ENCODE measurements at places on chromosomes 2 and 18.

- DNase-seq, result peak; percentile 88
Observed at GRCh38 chr2:212940816-212941215, 210.6 kb downstream of the IKZF2 start.

GRCh38 chr2:49403637-49404036 lies 249.3 kb upstream of the FSHR start:
- DNase-seq, result no peak

GRCh38 chr2:207064128-207064690 lies 101.5 kb downstream of the KLF7 start:
- no peak for DNase-seq

DNA sequence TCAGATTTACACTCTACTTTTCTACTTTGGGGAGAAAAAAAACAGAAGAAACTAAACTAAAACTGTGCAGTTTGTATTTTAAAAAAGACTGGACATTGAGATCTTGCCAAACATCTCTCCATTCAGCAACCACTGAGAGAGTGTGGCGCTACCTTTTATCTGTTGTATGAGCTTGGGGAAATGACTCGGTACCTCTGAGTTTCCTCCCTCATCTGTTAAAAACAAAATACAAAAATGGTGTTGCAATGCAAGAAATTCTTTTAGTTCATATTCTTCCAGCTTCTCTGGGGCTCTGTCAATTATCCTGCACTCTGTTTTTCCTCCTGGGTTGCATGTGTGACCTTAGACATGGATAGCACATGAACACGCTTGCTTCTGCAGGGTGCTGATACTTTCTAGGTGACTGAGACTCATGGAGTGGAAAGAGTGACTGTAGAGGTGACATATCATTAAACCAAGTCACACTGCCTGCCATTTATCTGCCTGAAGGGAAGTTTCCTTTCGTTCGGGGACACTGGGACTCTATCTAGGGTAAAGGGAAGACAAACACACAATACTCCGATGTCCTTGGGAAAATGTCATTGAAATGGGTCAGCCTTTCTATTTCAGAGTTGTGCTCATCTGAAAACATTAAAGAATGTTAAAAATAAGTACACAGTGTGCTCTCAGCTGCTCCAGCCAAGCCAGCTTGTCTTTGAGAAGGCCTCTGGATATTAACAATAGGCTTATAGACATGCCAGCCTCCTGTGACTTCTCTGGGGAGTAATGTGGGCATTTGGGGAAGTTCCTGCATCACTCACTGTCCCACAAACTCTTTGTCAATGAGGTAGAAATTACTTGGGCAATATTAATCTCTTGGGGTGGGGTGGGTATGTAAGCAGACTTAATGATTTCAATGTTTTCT lies 91.4 kb downstream of the TRIB2 start:
- no peak for DNase-seq

DNA sequence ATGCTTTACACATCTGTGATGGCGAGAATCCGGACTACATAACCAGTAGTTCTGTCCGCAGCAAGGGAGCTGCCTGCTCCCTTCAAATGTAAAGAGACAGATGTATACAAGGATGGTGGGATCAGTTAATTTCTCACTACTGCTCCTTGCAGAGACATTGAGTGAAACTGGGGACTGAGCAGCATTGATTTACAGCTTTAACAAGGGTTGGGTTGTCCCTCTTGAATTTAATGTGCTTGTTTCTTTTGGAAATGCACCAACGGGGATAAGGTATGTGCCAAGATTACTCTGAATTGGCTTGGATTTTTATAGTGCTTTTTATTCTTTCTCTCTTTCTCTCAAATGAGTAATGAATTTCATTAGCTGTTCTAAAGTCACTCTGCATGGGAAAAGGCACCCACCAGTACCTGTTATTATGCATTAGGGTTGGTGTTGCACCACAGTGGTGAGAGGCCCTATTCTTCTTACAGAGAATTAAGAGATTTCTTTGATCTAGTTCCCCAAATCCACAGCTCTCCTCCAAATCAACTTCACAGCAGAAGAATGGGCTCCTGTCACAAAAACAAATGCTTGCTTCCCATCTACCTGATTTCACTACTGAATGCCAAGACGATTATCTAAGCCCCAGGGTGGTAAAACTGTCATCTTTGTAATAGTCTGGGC lies 107.6 kb downstream of the DOCK10 start:
- DNase-seq, result peak; percentile 78

DNA sequence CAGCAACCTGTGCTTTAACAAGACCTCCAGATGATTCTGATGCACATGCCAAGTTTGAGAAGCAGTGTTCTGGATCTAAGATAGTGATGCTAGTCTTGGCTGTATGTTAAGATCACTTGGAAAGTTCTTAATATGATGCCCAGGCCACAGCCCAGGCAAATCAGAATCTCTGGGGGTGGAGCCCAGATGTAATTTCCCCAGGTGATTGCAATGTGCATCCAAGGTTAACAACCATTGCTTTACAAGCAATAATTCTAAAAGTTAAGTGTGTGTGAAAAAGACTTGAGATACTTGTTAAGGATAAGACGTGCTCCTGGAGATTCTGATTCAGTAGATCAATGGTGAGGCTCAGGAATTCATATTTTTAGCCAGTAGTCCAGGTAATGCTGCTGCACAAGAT lies 44.3 kb upstream of the MYO1B start:
- no peak for DNase-seq

DNA sequence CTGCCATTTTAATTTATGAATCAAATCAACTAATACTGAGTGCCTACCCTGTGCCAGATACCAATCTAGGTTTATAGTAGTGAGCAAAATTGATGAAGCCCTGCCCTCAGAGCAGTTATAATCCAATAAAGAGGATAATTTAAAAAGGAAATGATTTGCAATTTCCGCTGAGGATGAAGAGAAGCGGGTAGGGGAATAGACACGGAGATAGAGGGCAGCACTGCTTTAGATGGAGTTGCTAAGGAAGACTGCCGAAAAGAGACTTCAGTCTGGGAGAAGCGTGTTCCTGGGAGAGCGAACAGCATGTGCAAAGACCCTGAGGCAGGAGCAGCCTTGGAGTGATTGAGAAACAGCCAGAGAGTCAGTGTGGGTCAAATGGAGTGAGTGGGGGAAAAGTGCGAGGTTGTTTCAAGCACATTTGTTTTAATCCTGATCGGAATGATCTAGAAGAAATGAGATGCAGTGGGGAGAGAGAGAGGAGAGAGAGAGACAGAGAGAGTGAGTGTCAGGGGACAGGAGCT lies 12.4 kb downstream of the LAMA3 start:
- no peak for DNase-seq

DNA sequence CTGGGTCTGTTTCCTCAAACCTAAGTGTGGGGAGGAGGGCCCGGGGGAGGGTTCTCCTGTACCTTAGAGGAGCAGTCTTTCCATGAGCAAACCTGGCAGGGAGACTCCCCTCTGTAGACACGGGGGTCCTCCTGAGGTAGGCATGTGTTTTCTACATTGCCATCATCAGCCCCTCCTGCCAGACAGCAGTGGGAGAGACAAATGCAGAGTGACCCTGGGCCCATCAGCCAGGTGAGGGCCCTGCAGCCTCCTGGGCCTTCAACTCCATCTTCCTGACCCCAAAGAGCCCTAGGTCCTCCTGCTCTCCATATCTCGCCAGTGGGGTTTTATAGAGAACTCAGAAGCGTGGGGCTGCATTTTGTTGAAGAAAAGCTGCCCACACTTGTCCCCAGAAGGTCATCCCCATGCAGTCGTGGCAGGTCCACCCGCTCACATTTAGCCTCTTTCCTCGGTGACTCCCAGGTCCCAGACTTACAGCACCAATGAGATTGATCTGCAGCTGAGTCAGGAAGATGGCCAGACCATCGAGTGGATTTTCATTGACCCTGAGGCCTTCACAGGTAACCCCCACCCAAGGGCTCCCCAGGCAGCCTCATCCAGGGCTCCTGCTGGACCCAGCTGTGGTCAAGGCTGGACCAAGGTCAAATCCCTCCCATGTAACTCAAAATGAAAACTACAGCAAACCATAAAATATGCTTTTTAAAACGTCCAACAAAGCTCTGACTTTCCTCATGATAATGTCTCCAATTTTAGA lies 2.6 kb downstream of the CHRNG start:
- no peak for DNase-seq

GRCh38 chr2:121446647-121447241 lies 83.9 kb upstream of the RNU4ATAC start:
- no peak for DNase-seq

DNA sequence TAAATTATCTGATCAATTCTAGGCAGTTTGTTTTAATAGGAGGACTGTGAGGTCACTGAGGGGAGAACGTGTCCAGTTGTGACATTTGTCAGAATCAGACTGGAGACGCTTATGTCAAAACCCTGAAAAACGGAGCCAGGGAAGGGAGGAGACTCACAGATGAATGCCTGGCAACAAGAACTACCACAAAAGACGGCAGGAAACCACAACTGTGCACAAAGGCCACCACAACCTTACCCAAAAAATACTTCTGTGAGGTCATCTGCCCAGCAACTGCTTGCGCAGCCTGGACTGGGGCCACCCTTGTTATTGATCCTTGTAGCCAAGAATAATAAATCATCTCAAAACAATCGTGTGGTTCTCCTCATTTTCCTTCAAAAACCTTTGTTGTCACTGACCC lies 173.0 kb upstream of the ALKAL2 start:
- peak; percentile 60 for DNase-seq

DNA sequence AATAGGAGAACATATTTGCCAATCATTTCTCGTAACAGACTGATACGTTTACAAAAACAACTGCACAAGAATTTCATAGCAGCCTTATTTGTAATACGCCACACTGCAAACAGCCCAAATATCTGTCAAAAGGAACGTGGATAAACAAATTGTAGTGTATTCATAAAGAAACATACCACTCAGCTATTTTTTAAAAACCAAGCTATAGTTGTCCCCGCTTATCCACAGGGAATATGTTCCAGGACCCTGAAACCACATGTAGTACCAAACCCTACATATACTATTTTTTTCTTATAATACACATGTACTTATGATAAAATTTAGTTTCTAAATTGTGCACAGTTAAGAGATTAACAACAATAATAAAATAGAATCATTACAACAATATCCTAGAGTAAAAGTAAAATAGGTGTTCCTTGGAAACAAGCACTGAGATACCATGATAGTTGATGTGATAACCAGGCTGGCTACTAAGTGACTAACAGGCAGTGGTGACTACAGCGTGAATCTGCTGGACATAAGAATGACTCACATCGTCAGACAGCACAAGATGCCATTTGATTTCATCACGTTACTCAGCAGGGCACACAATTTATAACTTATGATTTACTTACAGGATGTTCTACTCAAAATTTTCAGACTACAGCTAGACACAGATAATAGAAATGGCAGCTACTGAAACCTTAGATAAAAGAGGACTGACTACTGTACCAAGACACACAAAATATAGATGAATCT lies 367.4 kb downstream of the NCKAP5 start:
- peak; percentile 64 for DNase-seq

DNA sequence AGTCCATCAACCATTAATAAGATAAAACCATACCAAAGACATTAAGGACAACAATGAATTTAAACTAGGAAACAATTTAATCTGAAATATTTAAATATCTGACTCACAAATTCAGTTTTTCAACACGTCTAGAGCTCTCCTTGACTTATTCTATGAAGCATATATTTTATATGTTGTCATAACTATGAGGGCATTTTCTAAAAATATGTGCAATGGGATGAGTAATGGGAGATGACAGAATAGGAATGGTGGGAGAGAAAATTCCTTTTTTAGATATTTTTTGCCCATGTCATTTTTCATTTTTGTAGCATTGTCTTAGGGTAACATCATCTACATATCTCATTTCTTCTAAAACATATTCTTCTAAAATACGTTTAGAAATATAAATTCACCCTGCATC lies 79.2 kb upstream of the CDH2 start:
- no peak for DNase-seq

DNA sequence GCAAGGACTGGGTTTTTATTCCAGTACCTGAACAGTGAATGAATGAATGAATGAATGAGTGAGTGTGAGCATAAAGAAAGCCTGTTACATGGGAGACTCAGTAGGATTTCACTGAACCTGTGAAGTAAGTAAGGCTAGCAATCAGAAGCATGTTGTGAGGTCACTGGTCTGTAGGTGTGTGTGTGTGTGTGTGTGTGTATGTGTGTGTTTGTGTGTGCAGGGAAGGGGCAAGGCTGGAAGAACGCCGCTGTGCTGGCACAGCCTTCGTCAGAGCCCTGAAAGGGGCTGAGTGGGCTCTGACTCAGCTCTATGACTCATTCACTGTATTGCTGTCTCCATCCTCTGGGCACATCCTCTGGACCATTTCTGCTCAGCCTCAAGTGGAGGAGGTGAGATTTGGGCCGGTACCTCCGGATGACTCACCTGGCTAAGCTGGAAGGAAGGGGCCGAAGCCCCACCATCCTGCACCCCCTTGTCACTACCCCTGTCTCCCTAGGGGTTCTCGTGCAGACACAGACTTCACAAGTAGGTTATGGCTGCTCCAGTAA lies 51.4 kb upstream of the MRPL33 start:
- DNase-seq, result peak; percentile 94

- no peak for DNase-seq
Observed at GRCh38 chr2:9392898-9393765, 30.2 kb downstream of the ITGB1BP1 start.

DNA sequence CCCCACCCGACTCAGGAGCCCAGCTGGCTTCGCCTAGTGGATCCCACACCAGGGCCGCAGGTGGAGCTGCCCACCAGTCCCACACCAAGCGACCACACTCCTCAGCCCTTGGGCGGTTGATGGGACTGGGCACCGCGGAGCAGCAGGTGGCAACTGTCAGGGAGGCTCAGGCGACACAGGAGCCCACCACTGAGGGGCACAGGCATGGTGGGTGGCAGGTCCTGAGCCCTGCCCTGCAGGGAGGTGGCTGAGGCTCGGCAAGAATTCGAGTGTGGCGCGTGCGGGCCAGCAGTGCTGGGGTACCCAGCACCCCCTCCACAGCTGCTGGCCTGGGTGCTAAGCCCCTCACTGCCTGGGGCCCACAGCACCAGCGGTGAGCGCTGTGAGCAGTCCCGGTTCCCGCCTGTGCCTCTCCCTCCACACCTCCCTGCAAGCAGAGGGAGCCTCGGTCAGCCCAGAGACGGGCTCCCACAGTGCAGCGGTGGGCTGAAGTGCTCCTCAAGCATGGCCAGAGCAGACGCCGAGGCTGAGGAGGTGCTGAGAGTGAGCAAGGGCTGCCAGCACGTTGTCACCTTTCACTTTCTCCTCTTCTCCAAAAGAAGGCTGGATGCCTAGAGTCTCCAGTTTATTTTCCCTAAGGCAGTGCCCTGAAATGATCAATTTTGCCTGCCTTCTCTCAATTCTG lies 1440.7 kb upstream of the ZEB2 start:
- DNase-seq, result no peak

DNA sequence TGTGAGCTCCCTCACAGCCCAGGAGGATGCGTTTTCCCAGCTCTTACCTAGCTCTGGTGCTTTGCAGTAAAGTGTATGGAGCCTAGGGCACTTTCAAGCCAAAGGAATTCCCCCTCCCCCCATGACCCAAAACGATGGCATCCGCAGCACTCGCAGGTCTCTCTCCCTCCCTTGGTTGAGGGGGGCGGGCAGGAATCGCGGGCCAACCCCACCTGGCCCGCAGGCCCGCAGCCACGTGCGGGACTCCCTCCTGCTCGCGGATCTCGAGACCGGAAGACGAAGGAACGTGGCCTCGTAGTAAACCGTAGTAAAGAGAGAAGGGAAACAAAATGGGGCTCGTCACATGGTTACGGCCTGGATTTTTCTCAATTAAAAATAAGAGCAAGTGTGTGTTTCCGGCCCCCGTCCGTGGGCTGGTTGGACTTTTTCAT lies 8.5 kb downstream of the IRS1 start:
- DNase-seq, result no peak

- no peak for DNase-seq
Observed at GRCh38 chr2:189585226-189585756, 4.7 kb upstream of the SLC40A1 start.

GRCh38 chr2:110679337-110679707 lies 1.5 kb upstream of the BUB1 start:
- no peak for DNase-seq
